ENCODE measurements at places on chromosomes 4 and X.

DNA sequence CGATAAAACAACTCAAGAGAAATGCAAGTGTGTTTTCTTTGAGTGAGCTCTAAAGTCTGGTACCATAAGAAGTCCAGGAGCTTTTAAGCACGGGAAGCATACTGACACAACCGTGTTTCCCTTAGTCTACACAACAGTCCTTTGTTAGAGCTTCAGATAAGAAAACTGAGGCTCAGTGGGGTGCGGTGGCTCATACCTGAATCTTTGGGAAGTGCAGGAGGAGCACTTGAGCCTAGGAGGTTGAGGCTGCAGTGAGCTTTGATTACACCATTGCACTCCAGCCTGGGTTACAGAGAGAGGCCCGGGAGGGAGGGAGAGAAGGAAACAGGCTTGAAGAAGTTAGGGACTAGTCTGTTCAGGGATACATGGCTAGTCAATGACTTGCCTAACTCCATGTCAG lies 21.9 kb downstream of the LEF1 start:
- no peak for DNase-seq

- DNase-seq, result no peak
Measured at GRCh38 chr4:98506462-98507132, 151.8 kb downstream of the TSPAN5 start.

- no peak for DNase-seq
Measured at GRCh38 chrX:39736216-39737211, 361.2 kb downstream of the BCOR start.

GRCh38 chr4:79315891-79316290 lies 10.0 kb downstream of the NAA11 start:
- DNase-seq, result no peak

- no peak for DNase-seq
Measured at GRCh38 chr4:37138789-37139188, 105.8 kb upstream of the NWD2 start.

GRCh38 chr4:73676861-73677323 lies 56.7 kb upstream of the RASSF6 start:
- DNase-seq, result no peak

GRCh38 chrX:96707804-96708203 lies 23.2 kb downstream of the DIAPH2 start:
- DNase-seq, result no peak

- no peak for DNase-seq
Measured at GRCh38 chrX:129227366-129227765, 295.9 kb downstream of the SMARCA1 start.

- no peak for DNase-seq
Measured at GRCh38 chrX:53412446-53412845, 10.0 kb downstream of the SMC1A start.

DNA sequence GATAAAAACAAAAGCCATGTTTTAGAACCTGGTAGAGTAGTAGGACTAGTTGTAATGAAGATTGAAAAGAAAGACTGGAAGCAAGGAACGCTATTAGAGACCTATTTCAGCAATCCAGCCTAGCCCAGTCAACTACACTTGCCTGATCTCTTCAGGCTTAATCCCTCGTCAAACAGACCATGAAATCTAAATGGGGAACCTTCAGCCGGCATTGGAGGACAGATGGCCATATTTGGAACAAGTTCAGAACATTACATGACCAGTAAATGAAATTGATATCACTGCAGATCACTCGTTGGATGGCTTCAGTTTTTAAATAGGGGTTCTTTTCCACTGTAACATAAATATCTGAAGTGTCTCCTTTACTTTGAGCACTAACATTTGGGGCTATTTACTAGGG lies 84.8 kb upstream of the WDR44 start:
- no peak for DNase-seq

DNA sequence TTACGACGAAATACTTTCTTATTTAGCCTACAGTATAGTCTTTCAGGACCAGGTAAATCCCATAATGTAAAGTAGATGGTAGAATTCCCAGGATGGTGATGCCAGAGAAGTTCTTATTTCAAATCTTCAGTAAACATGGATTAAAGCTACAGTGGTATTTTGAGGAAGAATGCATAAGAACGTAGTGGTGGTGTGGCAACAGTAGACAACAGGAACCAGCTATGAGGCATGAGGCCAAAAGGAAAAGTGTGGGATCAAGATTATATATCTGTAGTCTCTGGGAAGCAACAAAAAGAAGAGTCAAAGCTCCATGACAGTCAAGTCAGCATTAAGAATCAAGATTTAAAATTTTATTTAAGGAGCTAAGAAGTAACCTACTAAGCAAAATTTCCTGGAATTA lies 60.2 kb downstream of the METTL14 start:
- no peak for DNase-seq

- DNase-seq, result no peak
Measured at GRCh38 chr4:168648929-168649328, 152.1 kb downstream of the PALLD start.

GRCh38 chr4:56426273-56426672 lies 9.1 kb downstream of the PPAT start:
- no peak for DNase-seq

GRCh38 chr4:168097161-168097560 lies 4.8 kb downstream of the ANXA10 start:
- DNase-seq, result no peak

- no peak for DNase-seq
Measured at GRCh38 chr4:163618845-163619244, 124.4 kb downstream of the TMA16 start.

- no peak for DNase-seq
Measured at GRCh38 chr4:112853662-112854256, 195.7 kb upstream of the ANK2 start.

DNA sequence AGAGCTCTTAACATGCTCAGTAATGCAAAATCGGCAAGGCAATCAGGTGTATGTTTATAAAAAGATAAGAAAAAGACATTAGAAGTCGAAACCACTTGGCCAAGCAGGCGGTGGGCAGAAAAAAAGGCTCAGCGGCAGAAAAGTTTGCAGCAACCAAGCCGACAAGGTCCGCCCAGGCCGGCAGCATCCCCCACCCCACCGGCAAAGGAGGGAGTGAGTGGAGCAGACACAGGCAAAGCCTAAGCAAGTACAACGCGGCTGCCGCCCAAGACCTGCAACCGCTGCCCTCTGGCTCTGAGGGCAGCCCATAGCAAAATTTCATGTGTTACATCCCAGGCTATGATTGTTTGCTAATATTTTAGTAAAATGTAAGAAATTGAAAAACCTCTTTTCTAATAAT lies 125.4 kb upstream of the ZCCHC13 start:
- DNase-seq, result no peak

GRCh38 chr4:156677131-156677531 lies 294.5 kb downstream of the PDGFC start:
- DNase-seq, result no peak

- no peak for DNase-seq
Measured at GRCh38 chr4:167052631-167053091, 181.6 kb downstream of the SPOCK3 start.
